Cardiac septum (tissue), 1 donor: ENCODE measurements at places on chromosomes 13 and 19. TPM values are rescaled to one million over a fixed set of nuclear protein-coding genes. Genes with fewer than 3 reads are reported as not detected.
A peak's percentile ranks its signal among the peaks of the same experiment; 100 is the strongest.

The IZUMO2 gene
- total RNA-seq = not detected

The ZNF534 gene
- 0.73 TPM for total RNA-seq

- peak; percentile 87 for DNase-seq
Observed at GRCh38 chr19:55080968-55081769, 5.5 kb downstream of the EPS8L1 start.

GRCh38 chr13:98225036-98225940 lies 48.2 kb upstream of the RNF113B start:
- no peak for DNase-seq

DNA sequence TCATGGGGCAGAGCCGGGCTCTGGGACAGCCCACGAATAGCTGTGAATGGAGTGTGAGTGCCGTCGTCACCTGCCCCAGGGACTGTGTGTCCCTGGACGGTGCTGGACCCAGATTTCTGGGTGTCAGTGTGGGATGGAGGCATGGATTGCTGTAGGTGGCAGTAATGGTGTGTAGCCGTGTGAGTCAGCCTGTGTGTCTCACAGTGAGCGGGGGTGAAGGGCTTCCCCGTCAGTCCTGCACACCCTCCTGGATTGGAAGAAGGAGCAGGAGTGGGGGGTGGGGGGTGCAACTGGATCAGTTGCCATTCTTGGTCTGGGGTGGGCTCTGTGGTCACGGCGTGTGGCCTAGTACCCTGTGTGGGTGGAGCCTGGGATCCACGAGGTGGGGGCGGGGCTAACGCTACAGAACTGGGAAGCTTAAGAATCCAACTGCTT lies 6.5 kb upstream of the LTBP4 start:
- DNase-seq = no peak

The ATXN8OS gene
- total RNA-seq = not detected

The PRODH2 gene
- total RNA-seq = not detected
